ENCODE measurements at places on chromosomes 12 and 14.

DNA sequence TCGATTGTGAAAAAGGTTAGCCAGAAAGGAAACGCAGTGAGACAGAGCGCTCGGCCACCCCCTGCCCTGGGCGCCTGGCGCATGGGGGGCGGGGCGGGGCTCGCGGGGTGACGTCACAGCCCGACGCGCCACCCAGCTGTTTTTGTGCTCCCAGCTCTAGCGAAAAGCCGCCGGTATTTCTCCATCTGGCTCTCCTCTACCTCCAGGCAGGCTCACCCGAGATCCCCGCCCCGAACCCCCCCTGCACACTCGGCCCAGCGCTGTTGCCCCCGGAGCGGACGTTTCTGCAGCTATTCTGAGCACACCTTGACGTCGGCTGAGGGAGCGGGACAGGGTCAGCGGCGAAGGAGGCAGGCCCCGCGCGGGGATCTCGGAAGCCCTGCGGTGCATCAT lies at the start of gene GABARAPL1:
Gene GABARAPL1 (plus strand): TSS at position 139 of the 393 bp plus-strand sequence. CDS start 253 bp downstream, at position 392.
- peak; percentile 63 for DNase-seq

DNA sequence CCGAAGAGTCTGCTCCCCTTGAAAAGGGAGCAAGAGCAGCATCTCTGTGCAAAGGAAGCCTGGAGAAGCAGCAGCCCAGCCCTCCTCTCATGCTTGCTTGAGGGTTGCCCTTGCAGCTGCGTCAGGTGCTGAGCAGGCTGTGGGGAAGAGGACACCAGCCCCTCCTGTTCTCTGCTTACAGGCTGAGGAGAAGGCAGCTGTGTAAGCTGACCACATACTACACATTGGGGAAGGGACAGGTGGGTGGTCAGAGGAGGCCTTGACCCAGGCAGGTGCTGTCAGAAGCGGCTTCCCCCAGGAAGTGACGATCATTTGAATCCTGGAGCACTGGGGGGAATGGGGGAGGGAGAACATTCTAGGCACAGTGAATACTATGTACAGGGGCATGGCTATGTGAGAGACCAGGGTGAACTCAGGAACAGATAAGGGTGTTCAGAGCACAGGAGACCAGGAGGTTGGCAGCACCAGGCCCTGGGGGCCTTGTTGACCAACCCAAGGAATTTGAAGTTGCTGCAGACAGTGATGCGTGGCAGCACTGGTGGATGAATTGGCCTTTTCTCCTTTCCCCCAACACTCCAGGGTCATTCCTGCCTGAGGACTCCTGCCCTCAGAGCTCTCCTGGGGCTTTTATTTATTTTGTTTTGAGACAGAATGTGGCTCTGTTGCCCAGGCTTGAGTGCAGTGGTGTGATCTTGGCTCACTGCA lies 2.7 kb upstream of the KLC1 start:
- DNase-seq = no peak

GRCh38 chr12:122402264-122402663 lies 20.2 kb downstream of the CLIP1 start:
- no peak for DNase-seq

DNA sequence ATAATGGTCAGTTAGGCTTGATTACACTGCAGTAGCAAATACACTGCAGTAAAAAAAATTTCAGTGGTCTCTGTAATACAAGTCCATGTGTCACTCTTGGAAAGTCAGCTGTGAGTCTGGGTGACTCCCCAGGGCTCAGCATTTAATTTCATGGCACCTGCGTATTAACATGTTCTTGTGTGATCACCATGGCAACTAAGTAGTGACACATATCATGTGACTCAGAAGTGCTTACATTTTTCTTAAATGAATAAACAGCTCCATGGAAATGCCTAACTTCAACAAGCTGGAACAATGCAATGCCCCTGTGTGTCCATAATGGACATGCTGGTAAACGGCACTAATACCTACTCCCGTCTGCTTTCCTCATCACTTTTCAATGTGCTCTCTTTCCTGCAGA lies 88.5 kb upstream of the ANO4 start:
- no peak for DNase-seq

- DNase-seq = no peak
These were observed 58.6 kb upstream of the ARHGAP5 start for GRCh38 chr14:32018391-32019092.

- DNase-seq = no peak
These were observed 9.2 kb upstream of the KRT73 start for GRCh38 chr12:52627395-52628110.

GRCh38 chr12:53939141-53940108 lies 794 bp downstream of the HOXC13 start:
- DNase-seq = no peak

DNA sequence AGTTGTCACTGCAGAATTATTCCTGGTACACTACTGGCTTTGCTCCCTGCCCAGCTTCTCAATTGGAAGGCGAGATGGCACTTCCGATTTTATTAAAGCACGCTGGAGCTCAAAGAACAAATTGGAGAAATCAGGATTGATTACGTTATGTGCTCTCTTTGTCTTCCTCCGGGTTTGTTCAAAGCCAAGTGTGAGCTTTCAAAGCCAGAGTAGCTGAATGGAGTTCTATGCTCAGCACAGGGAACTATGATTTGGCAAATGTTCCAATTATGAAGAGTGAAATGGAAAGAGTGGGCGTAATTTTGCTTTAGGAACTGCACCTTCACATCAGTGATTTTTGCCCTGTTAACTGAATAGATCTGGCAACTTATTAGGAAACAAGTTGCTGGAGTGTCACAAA lies 72.4 kb downstream of the FLRT2 start:
- no peak for DNase-seq

DNA sequence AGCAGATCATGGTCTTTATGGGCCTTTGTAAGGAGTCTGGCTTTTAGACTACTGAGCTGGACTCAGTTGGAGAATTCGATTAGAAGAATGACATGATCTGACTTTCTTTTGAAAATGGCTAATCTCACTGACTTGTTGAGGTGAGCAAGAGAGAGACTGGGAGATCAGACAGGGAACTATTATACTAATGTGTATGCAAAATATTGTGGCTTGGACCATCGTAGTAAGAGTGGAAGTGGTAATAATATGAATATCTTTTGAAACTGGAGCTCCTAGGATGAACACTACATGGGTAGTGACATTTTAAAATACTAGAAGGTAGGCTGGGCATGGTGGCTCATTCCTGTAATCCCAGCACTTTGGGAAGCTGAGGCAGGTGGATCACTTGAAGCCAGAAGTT lies 56.2 kb upstream of the CCT2 start:
- DNase-seq = peak; percentile 21

DNA sequence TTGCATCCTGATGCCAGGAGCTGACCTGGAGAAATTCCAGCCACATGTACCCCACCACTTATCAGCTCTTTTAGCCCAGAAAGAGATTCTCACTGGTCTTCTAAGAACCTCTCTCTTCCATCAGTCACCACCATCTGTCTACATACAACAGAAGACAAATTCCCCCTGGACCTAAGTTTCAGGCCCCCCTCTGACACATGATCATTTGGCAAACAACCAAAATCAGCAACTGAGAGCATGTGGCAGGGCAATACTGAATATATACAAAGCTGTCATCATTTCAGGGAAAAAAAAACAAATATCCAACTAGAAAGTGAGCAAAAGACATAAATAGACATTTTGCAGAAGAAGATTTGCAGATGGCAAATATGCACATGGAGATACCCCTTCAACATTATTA lies 180.2 kb downstream of the FOXN3 start:
- DNase-seq = no peak

GRCh38 chr14:104434214-104435076 lies 145.1 kb upstream of the C14orf180 start:
- no peak for DNase-seq

- no peak for DNase-seq
These were observed 232.5 kb downstream of the BCL11B start for GRCh38 chr14:99039331-99040041.

GRCh38 chr14:100017553-100017952 lies 47.7 kb upstream of the EVL start:
- DNase-seq = no peak

DNA sequence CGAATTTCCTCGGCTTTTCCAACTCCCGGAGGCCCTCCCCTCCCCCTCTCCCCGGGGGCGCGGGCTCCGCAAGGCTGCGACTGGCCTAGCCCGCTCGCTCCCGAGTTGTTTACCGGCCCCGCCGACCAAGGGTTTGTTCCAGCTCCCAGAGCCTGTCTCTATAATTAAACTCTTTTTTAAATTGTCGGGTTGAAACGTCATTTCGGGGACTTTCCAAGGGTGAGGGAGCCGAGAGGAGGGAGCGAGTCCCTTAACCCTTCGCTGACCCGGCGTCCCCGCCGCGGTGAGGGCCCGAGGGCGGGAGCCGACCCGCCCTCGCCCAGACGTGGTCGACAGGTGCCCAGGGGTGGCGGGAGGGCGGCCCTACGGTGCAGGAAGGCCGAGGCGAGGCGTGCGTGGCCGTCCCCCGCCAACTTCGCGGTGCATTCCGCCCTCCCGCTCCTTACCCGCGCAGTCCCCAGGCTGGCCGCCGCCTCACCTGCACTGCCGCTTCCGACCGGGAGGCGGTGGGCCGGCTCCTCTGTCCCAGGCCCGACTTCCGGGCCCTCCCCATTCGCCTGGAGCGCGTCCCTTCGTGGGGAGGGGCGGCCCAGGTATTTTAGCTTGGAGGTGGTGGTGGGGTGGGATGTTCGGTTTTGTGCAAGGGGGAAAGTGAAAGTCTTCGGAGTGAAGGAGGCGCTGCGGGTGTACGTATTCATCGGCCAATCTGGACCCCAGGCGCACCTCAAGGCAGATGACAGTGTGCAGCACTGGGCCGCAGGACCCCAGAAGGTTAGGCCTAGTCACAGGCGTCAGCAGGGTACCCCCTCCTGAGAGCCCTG lies 2.9 kb upstream of the ZFP36L1 start:
- DNase-seq = peak; percentile 42

DNA sequence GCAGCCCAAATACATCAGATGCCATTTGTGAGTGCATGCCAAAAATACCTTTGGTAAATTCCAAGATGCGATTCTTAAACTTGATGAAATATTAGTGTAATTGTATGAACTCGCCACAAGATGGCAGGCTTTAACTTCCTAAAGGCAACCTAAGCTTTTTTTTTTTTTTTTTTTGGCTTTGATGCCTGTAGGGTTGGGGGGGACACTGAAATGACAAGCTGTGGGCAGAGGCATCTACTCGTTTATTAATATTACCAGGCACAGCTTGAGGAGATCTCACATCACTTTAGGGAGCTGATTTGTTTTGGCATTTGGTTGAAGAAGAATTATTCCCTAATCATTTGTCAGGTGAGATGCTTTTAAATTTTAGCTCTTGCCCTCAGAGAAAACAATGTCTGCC lies 126.7 kb upstream of the CCDC196 start:
- DNase-seq = peak; percentile 25

GRCh38 chr12:97752129-97752528 lies 289.5 kb downstream of the RMST start:
- no peak for DNase-seq

DNA sequence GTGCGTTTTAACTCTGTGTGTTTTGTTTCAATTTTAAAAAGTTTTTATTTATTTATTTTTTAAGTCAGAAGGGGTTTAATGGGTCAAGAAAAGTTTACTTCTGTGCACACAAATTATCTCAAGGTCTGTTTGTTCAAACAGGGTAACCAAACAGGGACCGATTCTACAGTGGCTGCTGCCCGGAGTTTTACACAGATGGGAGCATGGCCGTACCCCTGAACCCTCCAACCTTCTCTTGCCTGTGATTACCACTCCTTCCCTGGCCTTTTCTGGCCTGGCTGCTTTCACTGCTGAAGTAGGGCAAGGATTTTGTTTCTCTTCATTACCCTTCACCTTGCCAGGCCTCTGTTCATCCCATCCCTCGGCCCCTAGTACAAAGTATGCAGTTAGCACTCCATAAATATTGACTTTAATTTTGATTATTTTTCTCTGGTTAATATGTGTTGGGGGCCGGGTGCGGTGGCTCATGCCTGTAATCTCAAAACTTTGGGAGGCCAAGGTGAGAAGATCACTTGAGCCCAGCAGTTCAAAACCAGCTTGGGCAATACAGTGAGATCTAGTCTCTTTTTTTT lies 15.8 kb upstream of the FBXL14 start:
- DNase-seq = no peak

GRCh38 chr12:9730011-9730410 lies 2.9 kb downstream of the CLECL1 start:
- no peak for DNase-seq

- no peak for DNase-seq
These were observed 57.2 kb upstream of the AEBP2 start for GRCh38 chr12:19382111-19382526.

GRCh38 chr12:18296201-18296908 lies 35.0 kb downstream of the PIK3C2G start:
- DNase-seq = no peak

DNA sequence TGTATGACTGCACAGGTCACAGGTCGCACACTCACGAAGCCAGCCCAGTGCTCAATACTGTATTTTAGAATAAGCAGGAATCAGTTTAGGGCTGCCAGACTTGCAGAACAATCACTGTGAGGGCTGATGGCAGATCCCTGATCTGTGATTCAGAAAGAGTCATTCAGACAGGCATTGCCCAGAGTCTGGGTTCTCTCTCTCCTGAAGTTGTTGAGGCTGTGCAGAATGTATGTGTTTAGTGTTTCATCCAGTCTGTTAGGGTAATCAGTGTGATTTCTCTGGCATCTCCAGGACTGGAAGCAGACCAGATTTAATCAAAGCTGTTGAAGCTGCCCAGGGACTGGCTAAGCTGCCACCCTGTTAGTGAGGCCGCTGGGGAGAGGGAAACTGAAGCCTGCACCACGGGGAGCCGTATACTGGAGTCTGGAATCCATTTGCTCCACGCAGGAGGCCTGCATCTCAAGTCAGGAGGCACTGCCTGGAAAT lies 69.3 kb downstream of the ETV6 start:
- no peak for DNase-seq

- no peak for DNase-seq
These were observed 12.4 kb upstream of the ETFBKMT start for GRCh38 chr12:31647086-31647491.

GRCh38 chr14:75871181-75871880 lies 110.5 kb downstream of the TGFB3 start:
- DNase-seq = no peak

DNA sequence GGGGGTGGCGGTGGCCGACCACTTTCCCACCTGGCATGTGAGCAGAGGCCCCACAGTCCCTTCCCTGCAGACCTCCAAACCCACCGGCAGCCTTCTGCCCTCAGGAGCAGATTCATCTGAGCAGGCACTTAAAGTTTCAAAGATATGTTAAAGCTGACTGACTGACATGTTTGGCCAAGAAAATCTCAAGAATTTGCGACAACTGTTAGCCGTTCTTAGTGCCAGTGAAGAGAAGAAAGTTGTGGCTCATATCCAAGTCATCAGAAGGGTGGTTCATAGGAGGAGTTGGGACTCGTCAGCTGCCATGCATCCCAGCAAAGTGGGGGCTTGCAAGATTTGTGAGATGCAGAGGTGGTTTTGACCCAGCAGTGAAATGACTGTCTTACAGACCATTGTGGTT lies 27.2 kb downstream of the ELK3 start:
- DNase-seq = no peak

GRCh38 chr14:69814397-69814796 lies 17.4 kb upstream of the SLC10A1 start:
- no peak for DNase-seq

Data from NCI-H526 treated with DMSO at 0.1 percent for 48 hours (cell line).